Motor neuron (in vitro differentiated cells): ENCODE measurements at places on chromosomes 5 and 9.
A peak's percentile ranks its signal among the peaks of the same experiment; 100 is the strongest.

DNA sequence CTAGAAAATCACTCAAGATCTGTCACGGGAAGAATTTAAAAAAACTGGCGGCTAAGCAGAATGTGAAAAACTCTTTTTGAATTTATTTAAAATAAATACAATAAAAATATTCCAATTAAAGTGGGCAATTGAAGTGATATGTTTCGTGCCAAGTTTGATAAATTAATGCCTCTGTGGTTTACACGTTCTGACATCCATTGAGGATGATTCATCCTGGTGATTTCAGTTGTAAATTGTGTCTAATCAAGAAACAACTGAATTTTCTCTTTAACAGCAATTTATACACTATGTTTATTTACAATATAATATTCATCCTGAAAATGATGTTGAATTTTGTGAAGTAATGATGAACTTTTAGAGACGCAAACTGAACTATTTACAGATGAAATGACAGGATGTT is 21.0 kb upstream of the OSMR start:
- ATAC-seq: no peak

- ATAC-seq: peak; percentile 2
Observed at GRCh38 chr5:6712142-6712576, 1.1 kb upstream of the TENT4A start.

- no peak for ATAC-seq
Observed at GRCh38 chr5:97543166-97543565, 360.1 kb upstream of the RIOK2 start.

DNA sequence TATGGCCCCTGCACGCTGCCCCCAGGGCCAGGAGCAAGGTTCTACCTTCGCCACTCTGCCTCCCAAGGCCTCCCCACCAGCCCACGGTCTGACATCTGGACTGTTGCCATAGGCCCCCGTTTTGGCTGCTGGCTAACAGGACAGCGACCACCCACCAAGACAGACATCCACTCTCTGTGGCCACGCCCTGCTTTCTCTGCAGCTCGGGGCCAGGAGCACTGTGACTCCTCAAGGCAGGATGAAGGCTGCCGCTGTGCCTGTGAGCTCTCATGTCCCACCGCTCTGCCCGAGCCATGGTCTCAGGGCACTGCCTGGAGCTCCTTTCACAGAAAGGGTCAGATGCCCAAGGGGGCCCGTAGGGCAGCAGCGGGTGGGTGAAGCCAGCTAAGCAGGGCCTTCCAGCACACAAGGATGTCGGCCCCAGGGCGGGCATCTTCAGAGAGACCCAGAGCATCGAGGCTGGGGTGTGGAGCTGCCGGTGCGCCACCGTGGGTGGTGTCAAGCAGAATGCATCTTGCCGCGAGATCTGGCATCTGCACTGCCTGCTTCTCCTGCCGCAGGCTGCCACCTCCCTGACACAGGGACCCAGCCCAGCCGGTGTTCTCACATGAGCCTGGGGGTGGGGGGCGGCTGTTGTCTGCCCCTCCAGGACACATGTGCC is 92.2 kb upstream of the ADAMTS2 start:
- ATAC-seq: no peak

- ATAC-seq: peak; percentile 68
Observed at GRCh38 chr5:159010661-159011442, 88.9 kb downstream of the EBF1 start.

GRCh38 chr9:112777914-112778313 is 27.4 kb downstream of the SNX30 start:
- ATAC-seq: no peak

- no peak for ATAC-seq
Observed at GRCh38 chr9:108395421-108395820, 460.4 kb downstream of the ACTL7B start.

DNA sequence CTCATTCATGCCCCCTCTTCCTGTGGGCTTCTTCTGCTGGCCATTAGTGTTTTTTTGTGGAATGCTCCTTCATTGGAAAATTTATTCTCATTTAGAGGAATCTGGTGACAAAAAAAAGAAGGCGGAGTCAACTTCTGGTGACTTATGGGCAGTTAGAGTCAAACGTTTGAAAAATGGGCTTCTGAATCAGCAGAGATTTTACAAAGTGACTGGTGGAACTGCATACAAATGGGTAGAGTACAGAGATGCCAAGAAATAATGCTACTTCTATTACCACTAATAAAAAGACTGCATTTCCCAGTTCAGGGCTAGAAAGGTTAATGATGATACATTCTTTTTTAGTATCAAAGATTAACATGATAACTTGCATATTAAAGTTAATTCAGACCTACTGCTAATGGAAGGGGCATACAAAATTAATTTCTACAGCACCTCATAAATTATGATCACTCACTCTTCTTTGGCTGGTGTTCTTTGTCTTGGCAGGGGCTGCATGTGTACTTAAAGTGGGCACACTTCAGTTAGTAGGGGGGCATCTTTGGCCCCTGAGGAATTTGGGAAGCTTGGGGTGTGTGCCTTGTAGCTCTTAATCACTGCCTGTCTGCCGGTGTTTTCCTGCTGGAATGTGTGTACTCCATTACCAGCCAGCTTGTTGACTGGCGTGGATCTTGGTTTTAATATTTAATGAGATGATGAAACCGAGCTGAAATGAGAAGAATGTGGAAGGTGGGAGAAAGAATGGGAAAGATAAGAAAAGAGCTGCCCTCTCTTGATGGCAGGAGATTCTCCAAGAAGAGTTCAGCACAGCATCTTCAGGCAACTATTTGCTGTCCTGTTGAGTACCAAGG is 148.9 kb downstream of the DOCK2 start:
- ATAC-seq: peak; percentile 52
